ENCODE measurements at places on chromosomes 4 and X.

- DNase-seq: no peak
Observed at GRCh38 chr4:113872426-113873260, 106.8 kb downstream of the ARSJ start.

DNA sequence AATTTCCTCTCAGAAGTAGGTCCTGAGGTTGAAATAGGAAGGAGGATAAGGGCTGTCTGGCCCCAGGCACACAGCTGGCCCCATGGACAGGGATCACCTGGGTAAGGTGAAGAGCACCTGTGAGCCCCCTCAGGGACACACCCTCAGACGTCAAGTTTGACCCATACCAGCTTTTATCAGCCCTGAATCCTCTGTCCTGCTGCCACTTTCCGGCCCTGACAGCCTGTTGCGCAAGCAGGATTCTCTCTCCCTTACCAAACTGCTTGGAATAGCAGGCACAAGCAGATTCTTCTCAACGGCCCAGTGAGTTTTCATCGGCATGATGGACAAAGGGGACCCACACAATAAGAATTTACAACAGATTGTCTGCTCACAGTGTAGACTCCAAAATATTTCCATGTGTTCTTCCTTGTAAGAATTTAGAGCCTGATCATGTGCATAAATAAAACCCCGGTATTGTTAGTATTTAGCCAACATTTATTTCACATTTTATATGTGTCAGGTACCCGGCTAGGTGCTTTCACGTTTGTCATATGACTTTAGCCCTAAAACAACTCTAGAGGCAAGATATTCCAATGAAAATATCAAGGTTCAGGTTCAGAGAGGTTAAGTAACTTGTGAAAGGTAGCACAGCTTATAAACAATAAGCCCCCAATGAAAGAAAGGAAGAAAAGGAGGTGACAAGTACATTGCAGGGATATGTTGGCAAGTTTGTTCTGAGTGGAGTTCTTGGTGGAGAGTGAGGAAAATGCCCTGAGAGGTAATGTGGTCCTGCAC lies 107.2 kb upstream of the KIT start:
- no peak for DNase-seq

DNA sequence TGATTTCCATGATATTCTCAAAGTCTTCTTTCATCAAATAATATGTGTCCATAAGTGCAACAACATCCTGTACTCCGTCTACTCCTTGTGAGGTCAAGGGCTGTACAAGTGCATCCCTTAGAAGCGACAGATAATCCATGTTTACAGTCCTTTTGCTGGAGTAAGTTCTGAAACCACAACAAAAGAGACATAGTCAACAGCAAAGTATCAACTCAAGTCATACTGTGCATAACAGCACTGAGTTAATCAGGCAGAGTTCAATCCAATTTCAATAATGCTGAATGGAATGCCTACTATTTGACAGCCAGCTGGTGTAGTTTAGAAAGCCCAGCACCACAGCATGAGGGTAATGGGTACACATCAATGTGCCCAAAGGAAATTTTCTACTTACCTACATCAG lies 74.5 kb downstream of the RFC1 start:
- DNase-seq: no peak

GRCh38 chr4:152607178-152607577 lies 71.3 kb upstream of the FBXW7 start:
- no peak for DNase-seq

DNA sequence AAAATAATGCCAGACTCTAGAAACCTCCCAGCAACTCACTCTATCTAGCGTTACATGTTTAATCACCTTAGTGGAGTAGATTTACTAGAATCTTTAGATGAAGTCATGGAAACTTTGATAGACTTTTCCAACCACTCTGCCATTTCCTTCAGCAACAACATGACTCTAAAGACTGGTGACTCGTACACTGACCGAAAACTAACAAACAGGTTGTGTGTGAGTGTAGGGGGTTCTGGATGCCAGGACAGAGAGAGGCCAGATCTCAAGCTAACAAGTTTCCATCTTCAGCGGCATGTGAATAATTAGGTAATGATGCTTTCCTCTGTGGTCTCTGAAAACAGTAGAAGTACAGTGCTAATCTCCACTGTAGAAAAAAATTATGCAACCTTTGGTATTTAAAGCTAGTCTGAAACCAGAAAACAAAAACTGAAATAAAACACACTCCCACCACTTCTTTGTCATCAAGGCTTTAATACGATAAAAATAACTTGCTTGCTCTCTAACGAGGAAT lies 286.4 kb downstream of the PRDM5 start:
- no peak for DNase-seq

GRCh38 chrX:10158279-10159144 lies 1.7 kb downstream of the CLCN4 start:
- DNase-seq: peak; percentile 21

DNA sequence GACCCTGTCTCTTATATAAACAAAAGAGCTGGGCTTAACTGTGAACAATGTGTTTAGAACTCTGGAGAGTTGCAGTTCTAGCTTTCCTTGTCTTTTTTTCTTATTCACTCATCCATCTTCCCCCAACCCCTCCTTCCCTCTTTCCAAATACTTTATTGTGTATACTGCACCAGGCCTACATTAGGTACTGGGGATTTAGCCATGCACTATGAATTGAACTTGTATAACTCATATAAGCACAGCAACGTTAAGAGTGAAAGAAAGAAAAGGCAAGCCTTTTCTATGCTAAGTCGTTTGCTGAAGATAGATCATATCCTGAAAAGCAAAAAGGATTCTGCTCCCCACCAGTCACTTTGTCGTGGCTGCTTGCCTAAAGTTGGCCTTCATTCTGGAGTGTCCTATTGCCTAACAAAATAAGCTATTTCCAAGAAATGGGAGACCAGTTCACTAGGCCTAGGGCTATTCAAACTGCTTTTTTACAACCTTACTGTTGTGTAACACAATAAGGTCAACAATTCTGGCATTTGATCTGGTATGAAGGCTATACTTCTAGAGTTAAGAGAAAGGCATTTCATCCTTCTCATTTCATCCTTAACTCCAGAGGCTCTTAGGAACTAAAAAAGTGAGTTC lies 32.2 kb downstream of the CCNI start:
- no peak for DNase-seq

- no peak for DNase-seq
Observed at GRCh38 chr4:56856656-56857055, 35.2 kb upstream of the SPINK2 start.

DNA sequence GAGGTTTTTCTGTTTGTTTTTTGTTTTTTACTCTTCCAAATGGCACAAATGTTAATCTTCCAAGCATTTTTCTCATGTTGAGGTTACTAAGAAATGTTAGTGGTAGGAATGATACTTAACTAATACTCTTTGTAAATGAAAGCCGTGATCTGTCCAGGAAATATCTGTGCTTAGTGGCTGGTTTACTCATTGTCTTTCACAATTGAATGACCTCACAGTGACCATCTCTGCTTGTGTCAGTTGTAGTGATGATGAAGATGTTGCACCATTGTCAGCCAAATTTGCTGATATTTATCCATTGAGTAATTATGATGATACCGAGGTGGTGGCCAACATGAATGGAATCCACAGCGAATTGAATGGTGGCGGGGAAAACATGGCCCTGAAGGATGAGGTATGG lies 93.5 kb downstream of the TNIP2 start:
- no peak for DNase-seq

DNA sequence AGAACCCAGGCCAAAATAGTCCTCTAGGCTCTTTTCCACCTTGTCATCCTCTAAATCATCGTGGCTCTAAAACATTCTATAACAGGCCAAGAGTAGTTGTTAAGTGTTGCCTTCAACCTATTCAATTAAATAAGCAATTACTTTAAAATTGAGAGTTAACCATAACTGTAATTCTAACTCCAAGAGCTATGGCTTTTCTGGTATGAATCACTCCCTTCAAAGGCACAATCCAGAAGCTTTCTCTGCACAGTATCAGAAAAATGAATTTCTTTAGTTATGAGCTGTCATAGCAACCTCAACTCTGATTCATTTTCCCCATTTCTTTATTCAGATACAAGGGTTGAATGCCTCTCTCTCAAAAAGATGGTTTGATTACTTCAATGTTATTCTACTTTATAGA lies 21.7 kb downstream of the INPP4B start:
- DNase-seq: no peak

DNA sequence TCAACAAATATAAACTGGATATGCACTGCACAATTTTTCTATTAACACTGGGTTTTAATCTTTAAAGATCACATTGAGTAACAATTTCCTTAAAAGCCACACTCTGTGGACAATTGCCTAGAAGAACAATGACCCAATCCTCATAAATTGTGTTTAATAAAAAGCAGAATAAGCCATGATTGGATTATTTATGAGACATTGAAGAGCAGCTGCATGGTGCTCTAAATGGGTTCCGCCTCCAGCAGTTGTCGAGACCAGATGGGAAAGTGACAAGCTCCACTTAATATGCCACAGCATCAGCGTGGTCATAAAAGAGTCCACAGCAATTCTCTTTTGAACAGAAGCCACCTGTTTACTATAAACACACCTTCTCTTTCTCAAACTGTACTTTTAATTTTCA lies 635.2 kb upstream of the FRG1 start:
- no peak for DNase-seq

GRCh38 chrX:41001327-41001726 lies 83.9 kb upstream of the USP9X start:
- no peak for DNase-seq

- DNase-seq: no peak
Observed at GRCh38 chr4:13097971-13098370, 386.2 kb downstream of the RAB28 start.

- DNase-seq: no peak
Observed at GRCh38 chr4:168409089-168409801, 71.0 kb downstream of the DDX60L start.

- DNase-seq: no peak
Observed at GRCh38 chr4:124708517-124709300, 3.8 kb downstream of the ANKRD50 start.

GRCh38 chr4:3727847-3728469 lies 38.2 kb upstream of the ADRA2C start:
- no peak for DNase-seq
